SJSA1 (cell line): ENCODE measurements at places on chromosomes 12 and 14.

DNA sequence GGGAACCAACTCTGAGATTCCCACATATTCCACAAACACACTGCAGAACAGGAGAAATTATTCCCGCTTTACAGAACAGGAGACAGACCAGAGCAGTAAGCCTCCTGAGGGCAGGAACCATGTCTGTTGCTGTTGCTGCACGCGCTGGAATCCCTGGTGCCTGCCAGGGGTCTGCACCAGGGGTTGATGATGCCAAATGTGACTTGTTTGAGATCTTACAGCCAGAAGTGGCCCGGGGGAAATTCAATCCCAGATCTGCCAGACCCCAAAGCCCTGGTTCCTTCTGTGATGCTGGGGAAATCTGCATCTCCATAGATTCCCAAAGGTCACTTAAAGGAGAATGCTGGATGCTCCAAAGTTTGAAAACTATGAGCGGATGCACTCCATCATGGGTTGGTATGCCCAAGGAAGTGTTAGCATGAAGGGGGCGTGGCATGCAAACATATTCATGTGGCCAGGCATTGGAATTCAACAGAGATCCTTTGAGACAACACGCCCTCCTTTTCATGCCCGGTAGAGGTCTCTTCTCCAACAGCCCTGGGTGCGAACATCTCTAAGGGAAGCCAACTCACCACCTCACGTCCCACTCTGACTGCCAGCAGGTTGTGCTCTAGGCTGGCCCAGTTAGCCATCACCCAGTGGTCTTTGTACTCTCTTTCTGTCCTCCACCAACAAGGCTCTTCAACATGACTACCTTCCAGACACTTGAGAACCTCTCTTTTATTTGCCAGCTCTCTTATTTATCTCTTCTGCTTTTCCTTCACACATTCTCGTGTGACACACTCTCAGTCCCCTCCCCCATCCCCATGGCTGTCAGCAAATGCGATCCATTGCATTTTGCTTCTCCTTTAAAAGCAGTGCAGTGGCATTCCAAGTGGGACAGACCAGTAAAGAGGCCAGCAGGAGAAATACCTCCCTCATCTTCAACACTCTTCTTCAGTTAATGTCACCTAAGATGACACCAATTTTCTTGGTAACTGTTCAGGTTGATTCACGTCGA is 131.3 kb downstream of the ZFP36L1 start:
- no peak for DNase-seq

- no peak for DNase-seq
These were observed 127.4 kb upstream of the G2E3 start for GRCh38 chr14:30431552-30431951.

DNA sequence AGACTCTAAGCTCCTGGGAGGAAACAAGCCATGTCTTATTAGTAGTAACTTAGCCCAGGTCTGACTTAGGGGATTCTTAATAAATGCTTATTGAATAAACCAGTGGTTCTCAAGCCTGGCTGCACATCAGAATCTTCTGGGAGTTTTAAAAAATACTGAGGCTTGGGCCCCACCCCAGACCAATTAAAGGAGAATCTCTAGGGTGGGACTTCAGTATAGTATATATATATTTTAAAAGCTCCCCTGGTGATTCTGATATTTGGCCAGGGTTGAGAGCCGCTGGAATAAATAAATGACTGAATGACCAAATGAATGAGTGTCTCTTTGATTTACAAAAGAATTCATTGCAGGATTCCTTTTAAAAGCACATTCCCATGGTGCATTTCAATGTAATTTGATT is 151.5 kb upstream of the GSC start:
- DNase-seq, result no peak

GRCh38 chr12:7114008-7114407 is 5.0 kb upstream of the C1RL start:
- DNase-seq, result no peak
